GM12891 (cell line): ENCODE measurements at places on chromosomes 2 and 18.

GRCh38 chr18:58349650-58350049 lies 279.2 kb downstream of the ALPK2 start:
- no peak for DNase-seq

DNA sequence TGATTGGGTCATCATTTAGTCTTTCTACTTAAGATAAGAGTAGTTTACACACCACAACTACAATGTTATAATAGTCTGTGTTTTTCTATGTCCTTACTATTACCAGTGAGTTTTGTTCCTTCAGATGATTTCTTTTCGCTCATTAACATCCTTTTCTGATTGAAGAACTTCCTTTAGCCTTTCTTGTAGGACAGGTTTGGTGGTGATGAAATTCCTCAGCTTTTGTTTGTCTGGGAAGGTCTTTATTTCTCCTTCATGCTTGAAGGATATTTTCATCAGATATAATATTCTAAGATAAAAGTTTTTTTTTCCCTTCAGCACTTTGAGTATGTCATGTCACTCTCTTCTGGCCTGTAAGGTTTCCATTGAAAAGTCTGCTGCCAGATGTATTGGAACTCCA lies 38.0 kb upstream of the SLC16A14 start:
- no peak for DNase-seq

DNA sequence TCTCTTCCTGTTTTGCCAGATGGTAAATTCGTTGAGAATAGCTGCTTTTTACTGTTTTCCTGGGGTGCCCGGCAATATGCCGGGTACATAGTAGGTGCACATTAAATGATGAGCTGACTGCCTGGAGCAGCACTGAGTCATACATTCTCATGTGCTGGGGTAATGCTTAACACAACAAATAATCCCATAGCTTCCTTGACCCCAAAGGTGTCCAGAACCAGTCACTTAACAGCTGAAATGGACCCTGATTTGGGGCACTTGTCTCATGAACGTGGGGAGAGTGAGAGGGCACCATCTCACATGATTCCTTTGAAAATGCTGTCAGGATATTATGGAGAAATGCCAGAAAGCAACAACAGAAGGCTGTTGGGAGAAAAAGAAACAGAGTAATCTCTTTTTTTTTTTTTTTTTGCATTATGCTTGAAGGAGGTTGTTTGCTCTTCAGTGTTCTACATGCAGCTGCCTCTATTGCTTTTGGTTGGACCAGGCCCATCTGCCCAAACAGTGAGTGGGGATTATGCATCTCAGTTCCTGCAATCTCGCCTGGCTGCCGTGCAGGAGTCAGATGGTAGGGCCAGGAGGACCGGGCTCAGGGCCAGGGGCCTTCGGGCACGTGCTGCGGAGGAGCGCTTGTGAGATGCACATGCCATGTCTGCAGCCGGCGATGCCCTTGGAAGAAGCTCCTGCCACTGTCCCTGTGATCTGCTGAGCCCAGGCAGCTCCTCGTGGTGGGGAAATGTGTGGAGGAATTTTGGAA lies 162.1 kb downstream of the SH3RF3 start:
- DNase-seq: no peak

GRCh38 chr2:226227341-226227740 lies 572.3 kb downstream of the IRS1 start:
- DNase-seq: no peak

DNA sequence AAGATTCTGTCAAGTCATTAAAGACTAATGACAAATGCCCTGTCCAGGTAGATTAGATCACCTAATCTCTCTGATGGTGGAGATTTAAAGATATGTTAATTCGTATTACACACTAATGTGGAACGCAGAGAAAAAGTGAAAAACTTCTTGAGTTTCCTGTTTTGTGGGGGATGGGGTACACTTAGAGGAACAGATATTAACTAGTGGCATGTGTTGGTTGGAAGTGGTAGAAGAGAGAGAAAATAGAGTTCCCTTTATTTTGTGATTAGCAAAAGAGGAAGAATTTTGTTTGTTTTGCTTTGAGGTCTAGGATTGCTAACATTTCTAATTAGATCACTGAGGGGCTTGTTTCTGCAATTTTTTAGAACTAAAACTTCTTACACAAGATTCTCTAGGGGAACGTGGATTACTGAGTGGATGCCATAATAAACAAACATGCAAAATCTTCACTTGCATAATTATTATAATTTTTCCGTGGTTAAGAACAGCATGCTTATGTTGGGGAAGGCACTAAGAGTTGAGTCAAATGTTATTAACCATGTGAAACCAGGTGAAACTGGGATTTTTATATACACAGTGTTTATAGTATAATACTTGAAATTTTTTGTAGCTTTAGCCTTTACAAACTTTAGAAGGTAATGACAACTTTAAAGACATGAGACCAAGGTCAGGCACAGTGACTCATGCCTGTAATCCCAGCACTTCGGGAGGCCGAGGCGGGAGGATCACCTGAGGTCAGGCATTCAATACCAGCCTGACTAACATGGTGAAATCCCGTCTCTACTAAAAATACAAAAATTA lies 97.4 kb upstream of the STK17B start:
- no peak for DNase-seq

GRCh38 chr2:41706286-41706685 lies 341.5 kb upstream of the PKDCC start:
- DNase-seq: no peak

DNA sequence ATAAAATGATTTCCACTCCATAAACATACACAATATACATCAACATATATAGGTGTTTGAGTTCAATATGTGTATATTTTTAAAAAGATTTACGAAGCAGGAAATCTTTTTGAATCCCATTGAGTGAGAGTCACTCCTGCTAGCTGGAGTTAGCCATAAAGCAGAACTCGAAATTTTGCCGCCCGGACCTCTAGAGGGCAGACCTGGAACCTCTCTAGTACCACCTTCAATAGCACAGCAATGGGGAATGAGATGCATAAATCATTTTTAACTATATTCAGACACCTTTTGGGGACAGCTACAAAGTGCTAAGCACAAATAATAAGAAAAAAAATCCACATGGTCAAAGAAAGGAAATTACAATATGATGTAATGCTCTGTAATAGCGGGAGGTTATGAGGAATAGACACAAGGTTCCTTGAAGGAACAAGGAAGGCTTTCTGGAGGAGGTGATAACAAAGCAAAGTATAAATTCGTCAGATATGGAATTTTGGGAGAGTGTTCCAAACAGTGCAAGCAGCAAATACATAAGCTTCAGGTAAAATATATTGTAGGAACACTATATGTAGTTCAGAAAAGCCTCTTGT lies 533.4 kb downstream of the ERBB4 start:
- DNase-seq: peak; percentile 1

GRCh38 chr2:108244667-108245414 lies 5.1 kb downstream of the SULT1C3 start:
- DNase-seq: no peak

DNA sequence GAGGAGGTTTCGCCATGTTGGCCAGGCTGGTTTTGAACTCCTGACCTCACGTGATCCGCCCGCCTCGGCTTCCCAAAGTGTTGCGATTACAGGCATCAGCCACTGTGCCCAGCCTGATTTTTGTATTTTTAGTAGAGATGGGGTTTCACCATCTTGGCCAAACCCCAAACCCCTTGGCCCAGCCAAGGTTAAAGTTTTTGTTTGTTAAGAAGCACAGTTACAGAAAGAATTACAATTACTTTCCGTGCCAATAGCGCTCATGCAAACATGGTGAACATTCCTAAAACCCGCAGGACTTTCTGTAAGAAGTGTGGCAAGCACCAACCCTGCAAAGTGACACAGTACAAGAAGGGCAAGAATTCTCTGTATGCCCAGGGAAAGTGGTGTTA lies 26.1 kb downstream of the ITSN2 start:
- no peak for DNase-seq

DNA sequence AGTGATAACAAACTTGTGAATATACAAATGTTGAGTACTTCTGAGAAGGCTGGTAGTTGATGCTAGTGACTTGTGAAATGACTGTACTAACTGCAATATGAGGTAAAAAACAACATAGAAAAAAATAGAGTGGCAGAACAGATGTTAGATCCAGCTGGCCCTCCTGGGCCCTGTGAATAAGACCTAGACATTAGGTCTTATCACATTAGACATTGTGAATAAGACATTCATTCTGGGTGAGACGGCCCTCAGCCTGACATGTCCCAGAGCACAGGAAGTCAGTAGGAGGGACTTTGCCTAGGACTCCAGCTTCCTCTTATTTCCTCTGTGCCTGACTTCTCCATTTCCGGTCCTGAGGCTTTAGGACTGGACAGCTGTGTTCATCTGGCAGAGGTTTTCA lies 22.9 kb downstream of the DOK1 start:
- DNase-seq: no peak

GRCh38 chr2:61707984-61708852 lies 145.6 kb downstream of the FAM161A start:
- peak; percentile 45 for DNase-seq

DNA sequence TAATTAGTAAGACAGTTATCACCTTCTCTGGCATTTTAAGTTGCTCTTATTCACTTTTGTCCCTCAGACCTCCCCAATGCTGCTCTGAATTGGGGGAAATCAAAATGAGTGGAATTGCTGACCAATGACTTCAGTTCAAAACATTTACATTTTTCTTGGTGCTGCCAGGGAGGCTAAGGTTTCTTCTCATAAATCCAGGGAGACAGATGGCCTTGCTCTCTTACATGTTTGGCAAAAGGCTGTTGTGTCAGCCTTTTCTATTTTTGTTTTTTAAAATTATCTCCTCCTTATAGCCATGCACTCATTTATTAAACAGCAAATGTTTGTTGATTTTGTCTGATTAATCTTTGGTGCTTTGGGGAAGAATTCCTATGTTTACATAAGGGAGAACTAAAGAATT lies 82.0 kb downstream of the GALNT13 start:
- no peak for DNase-seq

GRCh38 chr2:37629529-37629928 lies 41.9 kb downstream of the CDC42EP3 start:
- no peak for DNase-seq

DNA sequence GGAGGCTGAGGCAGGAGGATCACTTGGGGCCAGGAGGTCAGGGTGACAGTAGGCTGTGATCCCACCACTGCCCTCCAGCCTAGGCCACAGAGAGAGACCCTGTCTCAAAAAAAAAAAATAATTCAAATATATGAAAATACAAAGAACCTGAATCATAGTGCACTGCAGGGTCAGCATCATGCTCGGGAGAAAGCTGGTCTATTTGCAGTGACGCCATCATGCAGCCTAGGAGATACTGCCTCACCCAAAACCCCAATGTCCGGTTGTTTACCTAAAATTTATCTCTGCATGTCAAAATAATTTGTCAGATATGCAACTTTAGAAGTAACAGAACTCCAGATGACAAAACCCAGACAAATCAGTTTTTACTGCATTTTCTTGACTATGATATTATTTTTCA lies 61.5 kb upstream of the ALKAL2 start:
- DNase-seq: no peak

- DNase-seq: no peak
These were observed 339.0 kb downstream of the EIPR1 start for GRCh38 chr2:3038636-3039035.

DNA sequence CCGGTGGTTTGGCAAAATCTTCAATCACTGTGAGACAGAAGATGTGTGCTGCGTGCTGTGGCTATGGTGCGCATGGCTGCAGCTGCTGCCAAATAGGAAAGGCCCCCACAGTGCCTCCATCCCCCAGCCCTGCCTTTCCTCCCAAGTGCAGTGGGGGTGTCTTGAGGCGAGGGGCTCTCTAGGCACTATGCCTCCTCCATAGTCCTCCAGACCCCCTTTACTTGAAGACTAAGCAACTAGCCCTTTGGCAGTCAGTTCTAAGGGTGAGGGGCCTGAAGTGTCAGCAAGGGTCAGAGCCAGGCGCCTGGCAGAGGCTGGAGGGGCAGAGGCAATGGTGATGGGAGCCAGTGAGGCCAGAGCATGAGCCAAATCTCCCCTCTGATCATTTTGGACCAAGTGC lies 13.6 kb upstream of the TMEM185B start:
- no peak for DNase-seq

DNA sequence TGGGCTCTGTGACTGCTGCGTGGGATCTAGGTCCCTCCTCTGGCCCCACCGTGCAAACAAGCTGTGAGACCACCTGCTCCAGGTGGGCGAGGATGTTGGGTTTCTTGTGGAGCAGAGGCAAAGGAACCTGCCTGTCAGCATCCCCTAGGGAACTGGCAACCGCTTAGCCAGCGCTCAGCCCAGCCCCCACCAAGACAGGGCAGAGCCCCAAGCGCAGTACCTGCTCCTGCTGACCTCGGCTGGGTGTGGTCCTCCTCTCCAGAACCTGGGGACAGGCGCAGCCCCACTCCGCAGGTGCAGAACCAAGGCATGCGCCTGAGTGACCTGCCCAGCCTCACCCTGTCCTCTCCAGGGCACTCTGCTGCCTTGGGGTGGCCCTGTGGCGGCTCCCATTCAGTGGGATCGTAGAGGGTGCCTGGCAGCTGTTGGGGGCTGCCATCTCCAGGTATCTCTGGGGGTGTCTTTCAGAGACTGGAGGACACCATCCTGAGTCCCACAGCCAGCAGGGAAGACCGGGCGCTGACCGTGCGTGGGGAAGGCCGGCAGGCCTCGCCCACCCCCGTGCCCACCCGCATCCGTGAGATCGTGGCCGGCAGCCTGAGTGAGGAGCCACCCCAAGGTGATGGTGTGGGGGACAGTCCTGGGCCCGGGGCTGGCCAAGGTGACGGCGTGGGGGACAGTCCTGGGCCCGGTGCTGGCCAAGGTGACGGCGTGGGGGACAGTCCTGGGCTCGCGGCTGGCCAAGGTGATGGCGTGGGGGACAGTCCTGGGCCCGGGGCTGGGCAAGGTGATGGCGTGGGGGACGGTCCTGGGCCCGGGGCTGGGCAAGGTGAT lies 12.3 kb downstream of the CROCC2 start:
- DNase-seq: no peak

GRCh38 chr18:65608471-65608870 lies 142.3 kb upstream of the CDH7 start:
- DNase-seq: no peak

DNA sequence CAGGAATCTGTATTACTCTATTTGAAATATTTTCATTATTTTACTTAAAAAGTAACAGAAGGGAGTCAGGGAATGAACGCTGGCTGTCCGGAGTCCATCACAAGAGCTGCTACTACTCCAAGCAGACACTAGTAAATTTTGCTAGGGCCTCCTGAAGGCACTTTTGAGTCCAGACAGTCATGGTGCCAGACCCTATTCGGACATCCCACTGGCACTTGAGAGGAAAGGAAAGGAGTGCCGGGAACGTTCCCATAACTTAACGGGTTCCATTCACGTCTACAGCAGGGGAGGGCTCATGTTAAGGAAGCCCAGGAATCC lies 563 bp upstream of the GMCL1 start:
- no peak for DNase-seq

DNA sequence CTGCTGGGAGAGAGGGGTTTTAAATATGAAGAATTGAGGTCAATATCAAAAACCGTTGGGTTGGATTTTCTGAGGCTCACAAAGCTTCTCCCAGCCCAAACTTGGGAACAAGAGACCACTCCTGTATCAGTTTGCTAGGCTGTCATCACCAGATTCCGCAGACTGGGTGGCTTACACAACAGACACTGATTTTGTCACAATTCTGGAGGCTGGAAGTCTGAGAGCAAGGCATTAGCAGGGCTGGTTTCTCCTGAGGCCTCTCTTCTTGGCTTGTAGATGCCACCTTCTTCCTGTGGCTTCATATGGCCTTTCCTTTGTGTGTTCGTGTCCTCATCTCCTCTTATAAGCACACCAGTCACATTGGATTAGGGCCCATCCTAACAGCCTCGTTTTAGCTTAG lies 122.9 kb upstream of the COPS8 start:
- DNase-seq: no peak
